ENCODE measurements at places on chromosomes 16 and 17. TPM values are rescaled to one million over a fixed set of nuclear protein-coding genes. Genes with fewer than 3 reads are reported as not detected.

C17orf100 gene
- 0.71 TPM for total RNA-seq

CBFA2T3 gene
- not detected for total RNA-seq

ZNF764 gene
- total RNA-seq = 4.4 TPM

PITPNM3 gene
- 0.33 TPM for total RNA-seq

CTRL gene
- total RNA-seq = 0.74 TPM

LRRC37A gene
- total RNA-seq = 0.11 TPM

CCL17 gene
- not detected for total RNA-seq

LGALS9B gene
- not detected for total RNA-seq

EPOP gene
- 8.2 TPM for total RNA-seq

SALL1 gene
- 0.57 TPM for total RNA-seq

DNA sequence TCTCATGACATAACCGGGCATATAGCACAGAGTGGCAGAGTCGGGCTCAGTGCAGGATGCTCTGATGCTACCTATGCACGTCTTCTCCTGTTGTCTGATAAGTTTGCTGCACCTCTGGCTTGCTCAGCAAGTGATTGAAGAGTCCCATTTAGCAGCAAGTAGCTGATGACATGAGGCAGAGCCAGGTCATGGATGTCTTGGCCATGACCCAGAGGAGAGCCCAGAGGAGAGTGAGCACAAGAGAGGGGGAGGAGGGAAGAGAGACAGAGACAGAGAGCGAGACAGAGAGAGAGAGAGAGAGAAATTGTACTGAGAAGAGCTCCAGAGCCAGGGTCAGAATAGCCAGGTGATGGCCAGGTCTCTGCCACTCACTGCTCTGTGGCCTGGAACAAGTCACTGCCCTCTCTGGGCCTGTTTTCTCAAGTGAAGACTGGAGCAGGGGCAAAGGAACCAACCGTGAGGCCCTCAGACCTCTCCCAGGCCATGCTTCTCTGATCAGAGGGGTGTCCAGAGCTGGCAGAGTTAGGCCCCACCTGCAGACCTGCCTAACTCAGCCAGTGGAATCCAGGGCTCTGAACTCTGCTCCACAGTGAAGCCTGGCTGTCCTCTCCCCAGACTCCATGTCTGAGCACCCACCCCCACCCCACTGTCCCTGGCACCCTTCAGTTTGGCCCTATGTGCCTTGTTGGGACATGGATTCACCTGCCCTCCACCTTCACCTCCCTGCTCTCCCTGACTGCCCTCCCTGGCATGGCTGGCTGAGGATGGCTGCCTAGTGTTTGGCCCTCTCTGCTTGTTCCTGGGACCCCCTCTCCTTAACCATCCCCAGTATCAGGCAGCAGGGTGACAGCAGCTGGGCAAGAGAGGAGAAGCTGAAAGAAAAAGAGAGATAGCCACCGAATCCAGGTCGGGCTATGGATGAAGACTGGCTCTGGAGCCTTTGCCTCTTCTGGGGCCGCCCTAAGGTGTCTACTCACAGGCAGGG lies 4.3 kb upstream of the KRT35 start:
- no peak for DNase-seq

DNA sequence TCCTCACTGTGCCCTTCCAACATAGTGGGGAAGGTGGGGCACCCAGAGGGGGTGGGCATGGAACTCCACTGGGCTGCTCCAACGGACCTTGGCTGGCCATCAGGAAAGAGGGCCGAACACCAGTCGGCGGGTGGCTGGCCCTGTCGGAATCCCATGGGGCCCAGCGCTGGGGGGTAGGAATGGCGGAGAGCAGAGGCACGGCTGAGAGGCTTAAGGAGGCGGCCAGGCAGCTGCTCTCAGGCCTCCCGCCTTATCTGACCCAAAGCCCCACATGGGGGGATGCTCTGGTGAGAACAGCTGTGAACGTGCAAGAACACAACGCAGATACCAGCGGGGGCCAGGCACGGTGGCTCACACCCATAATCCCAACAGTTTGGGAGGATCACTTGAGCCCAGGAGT lies 4.4 kb upstream of the MYO1C start:
- DNase-seq = no peak

GRCh38 chr17:55286681-55287589 lies 22.2 kb downstream of the HLF start:
- peak; percentile 19 for DNase-seq

DNA sequence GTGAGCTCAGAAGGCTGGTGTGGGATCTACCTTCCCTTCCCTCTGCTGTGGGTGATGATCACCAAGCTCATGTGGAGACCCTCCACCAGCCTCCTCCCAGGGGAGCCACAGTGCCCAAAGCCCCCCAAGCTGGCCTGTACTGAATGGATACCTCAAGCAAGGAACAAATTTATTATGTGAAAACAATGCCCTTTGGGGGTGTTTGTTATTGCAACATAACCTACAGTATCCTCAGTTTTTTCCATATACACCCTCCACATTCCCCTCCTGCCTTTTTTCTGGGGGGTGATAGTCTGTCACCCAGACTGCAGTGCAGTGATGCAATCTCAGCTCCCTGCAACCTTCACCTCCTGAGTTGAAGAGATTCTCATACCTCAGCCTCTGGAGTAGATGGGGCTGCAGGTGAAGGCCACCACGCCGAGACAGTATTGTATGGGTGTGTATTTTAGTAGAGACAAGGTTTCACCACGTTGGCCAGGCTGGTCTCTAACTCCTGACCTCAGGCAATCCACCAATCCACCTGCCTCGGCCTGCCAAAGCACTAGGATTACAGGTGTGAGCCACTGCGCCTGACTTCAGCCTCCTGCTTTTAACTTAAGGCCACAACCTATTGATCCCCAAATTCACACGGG lies 215.9 kb downstream of the CPPED1 start:
- DNase-seq = no peak

DNA sequence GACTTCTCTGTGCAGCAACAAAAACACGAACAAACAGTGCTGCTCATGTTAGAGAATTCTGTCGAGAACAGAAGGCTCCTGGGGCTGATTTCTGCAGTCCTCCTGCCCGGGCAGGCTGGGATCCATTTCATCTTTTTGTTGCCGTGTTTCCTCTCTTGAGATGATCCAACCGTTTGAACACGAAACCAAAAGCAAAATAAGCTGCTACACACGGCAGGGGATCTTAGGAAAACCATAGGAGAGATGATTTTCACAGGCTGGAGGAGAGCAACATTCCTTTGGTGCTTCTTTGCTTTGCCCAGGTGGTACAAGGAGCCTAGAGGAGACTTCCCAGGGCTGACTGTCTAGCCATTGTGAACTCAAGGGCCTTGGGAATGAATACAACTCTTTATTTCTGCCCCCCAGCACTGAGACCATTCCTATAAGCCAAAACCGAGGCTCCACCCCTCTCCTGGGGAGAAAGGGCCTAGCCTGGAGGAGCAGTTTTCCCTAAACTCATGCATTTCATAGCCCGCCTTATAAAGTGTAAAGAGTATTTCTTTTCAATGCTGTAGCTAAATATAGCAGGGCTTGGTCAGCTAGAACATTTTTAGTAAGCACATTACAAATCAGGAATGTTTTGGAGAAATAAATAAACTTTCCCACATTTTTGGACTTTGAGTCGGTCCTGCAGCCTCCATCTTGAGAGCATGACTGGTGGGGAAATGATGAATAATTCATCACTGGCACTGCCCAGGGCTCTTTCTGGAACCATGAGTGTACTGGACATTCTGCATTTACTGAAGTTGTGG lies 7.7 kb downstream of the FOXL1 start:
- DNase-seq = peak; percentile 65

DNA sequence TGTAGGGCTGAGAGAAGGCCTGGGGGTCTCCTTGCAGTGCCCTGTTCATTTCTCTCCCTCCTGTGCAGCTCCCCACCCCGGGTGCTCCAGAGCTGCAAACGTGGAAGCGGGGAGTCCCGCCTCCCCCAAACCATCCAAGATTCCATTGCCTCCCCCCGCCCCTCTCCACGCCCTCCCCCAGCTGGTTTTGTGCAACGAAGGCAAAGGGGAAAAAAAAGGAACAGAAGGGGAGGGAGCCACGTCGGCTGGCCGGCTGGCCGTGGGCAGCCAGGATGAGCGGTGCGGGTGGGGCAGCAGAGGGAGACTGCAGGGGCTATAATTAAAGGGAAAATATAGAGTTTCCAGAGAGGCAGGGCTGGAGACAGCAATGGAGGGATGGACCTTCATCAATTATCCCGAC lies 1.7 kb upstream of the COL1A1 start:
- DNase-seq = peak; percentile 23

- no peak for DNase-seq
Observed at GRCh38 chr17:44049294-44050060, 17.0 kb downstream of the LSM12 start.

- DNase-seq = no peak
Observed at GRCh38 chr16:56237451-56237930, 46.2 kb downstream of the GNAO1 start.

GRCh38 chr17:50221864-50222545 lies 20.6 kb upstream of the COL1A1 start:
- DNase-seq = peak; percentile 78

DNA sequence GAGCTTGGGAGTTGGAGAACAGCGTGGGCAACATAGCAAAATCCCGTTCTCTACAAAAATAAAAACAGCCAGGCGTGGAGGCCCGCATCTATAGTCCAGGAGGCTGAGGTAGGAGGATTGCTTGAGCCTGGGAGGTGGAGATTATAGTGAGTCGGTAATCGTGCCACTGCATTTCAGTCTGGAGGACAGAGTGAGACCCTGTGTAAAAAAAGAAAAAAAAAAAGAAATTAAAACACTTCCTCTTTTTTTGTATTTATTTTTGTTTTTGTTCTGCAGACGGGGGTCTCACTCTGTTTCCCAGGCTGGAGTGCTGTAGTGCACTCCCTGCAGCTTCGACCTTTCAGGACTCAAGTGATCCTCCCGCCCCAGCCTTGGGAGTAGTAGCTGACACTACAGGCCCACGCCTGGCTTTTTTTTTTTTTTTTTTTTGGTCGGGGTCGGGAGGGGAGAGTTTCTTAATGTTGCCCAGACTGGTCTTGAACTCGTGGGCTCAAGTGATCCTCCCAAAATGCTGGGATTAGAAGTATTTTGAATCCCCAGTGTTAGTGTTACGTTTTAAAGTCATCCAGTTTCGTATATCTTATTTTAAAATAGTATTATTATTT lies 1.5 kb downstream of the IST1 start:
- no peak for DNase-seq

- no peak for DNase-seq
Observed at GRCh38 chr17:81095383-81095762, 60.4 kb downstream of the BAIAP2 start.

- DNase-seq = no peak
Observed at GRCh38 chr17:82237083-82237745, 8.4 kb downstream of the SLC16A3 start.

DNA sequence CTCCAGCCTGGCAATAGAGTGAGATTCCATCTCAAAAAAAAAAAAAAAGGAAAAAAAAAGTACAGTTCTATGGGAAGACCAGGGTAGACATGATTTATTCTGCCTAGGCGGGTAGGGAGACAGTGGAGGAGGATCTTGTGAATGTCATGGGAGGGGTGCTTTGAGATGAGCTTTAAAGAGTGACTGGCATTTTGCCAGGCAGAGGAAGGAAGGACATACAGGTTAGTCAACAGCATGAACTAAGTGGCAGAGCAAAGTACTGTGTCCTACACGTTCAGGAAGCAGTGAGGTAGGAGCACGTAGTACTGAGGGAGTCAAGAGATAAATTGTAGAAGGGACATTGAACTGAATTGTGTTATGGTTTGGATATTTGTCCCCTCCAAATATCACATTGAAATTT lies 451.5 kb downstream of the TOX3 start:
- DNase-seq = no peak

DNA sequence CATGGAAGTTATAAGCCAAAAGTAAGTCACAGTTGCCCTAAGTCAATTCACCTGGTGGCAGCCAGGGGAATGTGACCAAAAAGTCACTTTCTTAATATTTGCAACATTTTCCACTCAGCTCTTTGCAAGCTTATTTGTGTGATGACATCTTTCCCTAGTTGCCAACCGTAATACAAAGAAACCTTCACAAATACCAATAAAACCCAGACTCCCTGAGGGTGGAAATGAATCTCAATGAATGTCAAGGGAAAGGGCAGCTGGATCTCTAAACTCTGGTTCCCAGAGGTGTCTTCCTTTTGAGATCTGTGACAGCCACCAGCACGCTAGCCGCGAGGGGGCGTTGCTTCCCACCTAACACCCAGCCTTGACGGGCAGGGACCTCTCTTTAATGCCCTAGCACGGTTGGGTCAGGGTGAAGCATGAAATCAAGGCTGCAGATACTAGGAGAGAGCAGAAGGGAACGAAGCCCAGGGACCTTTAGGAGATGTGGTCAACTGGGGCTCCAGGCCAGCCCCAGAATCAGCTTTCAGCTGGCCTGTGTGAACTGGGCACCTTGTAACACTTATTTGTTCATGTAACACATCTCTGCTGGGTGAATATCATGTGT lies 82.2 kb downstream of the CMC2 start:
- DNase-seq = peak; percentile 62

- DNase-seq = no peak
Observed at GRCh38 chr16:69725480-69726312, 664 bp downstream of the NQO1 start.

GRCh38 chr17:73603971-73604370 lies 40.3 kb downstream of the SDK2 start:
- no peak for DNase-seq

DNA sequence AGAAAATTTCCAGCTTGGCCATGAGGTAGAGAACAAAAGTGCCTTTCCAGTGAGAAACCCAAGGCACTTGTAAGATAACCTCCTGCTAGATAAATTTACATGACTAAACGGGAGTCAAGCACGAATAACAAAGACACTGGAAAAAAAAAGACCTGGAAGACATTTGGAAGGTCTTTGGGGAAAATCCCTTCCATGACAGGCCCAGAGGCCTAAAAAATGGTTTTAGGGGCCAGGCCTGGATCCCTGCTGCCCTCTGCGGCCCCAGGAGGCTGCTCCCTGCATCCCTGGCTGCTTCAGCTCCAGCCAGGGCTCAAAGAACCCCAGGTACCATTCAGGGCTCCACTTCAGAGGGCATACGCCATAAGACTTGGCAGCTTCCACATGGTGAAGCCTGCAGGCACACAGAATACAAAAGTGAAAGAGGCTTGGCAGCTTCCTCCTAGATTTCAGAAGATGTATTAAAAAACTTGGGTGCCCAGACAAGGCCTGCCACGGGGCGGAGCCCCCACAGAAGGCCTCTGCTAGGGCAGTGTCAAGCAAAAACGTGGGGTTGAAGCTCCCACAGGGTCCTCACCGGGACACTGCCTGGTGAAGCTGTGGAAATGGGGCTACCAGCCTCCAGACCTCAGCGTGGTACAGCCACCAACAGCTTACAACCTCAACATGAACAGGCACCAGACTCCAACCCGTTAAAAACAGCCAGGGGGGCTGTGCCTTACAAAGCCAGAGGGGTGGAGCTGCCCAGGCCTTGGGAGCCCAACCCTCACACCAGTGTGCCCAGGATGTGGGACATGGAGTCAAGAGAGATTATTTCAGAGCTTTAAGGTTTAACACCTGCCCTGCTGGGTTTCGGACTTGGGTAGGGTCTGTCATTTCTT lies 77.1 kb downstream of the SDK2 start:
- peak; percentile 32 for DNase-seq

- DNase-seq = no peak
Observed at GRCh38 chr16:81612351-81613163, 166.5 kb upstream of the PLCG2 start.

- no peak for DNase-seq
Observed at GRCh38 chr17:45326626-45327025, 9.8 kb upstream of the MAP3K14 start.

GRCh38 chr17:64392300-64392699 lies 1.6 kb upstream of the PECAM1 start:
- DNase-seq = no peak
